Esophagus squamous epithelium (tissue), 5 donors: ENCODE measurements at places on chromosomes 12 and 14.

DNA sequence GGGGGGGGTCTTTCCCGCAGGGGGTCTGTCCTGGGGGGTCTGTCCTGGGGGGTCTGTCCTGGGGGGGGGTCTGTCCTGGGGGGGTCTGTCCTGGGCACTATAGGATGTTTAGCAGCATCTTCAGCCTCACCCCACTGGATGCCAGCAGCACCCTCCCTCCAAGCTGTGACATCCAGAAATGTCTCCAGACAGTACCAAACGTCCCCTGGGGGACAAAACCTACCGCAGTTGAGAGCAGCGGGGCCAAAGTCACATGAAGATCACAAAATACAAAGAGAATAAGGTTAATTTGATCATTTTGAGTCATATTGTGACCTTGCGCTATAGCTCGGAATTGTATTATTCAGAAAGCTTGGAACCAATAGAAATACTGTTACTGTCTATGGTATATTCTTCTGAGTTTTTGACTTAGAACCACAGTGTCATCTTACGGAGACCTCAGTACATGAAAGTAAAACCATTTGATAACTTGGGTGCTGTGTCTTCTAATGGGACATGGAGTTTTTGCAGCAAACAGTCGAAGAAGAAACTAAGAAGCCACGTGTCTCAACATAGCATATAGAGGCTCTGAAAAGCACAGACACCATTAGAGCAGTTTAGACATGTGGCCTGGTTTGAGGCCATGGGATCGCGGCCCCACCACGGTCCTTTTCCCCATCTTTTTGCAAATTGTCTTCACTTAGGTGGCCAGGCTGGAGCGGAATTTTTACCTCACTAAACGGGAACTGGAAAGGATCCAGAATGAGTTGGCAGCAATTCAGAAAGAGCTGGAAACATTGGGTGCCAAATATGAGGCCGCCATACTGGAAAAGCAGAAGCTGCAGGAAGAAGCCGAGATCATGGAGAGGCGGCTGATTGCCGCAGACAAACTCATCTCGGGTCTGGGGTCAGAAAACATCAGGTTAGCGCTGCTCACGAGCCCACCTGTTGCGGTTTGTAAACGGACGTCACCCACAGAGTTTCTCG, 59.9 kb downstream of the CCDC92 start:
- no peak for DNase-seq

DNA sequence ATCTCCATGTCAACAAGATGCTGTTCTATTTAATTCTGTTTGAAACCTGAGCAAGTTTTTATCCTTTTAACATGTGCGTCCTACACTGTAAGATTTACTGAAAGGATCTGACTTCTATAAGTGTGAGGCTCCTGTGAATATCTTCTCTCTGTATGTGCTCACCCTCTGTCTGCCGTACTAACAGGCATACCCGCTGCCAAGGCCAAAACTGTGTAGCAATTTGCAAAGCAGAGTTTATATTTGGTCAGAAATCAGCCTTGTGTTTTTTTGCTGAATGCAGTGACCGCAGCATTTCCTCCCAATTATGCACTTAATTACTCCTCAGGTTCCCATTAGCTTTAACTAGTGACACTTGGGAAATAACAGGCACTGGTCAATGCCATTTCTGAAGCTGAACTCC, 12.3 kb downstream of the CHST11 start:
- DNase-seq: no peak

GRCh38 chr14:22560662-22561365, 28.2 kb downstream of the DAD1 start:
- no peak for DNase-seq

DNA sequence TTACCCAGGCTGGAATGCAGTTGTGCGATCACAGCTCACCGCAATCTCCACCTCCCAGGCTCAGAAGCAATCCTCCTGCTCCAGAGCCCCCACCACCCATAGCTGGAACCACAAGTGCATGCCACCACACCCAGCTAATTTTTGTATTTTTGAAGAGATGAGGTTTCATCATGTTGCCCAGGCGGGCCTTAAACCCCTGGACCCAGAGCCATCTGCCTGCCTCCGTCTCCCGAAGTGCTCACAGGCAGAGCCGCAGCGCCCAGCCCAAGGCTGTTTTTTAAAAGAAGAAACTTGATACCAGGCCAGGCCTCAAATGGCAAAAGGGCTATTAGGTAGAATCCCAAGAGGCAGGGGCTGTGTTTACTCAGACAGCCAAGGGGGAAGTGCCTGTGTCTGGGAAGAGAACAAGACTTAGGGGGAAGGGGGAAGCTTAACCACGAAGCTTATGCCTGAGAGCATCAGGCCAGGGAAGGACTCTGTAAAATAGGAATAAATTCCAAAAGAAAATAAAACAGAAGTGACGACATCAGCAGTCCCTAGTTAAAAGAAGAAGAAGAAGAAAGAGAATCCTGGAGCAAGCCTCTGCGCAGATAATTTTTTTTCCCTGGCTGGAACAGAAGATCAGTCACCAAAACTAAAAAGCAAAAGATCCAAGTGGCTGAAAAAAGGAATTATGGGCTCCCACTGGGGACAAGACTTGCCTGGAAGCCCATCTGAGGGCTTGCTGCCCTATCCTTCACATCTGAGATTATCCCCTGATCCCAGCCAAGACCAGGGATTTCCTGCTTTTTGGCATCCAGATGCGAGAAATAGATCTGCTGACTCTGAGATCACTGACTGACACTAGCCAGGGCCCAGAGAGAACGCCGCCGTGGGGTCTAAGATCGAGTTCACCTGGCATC, 170.5 kb downstream of the NDUFA12 start:
- no peak for DNase-seq

DNA sequence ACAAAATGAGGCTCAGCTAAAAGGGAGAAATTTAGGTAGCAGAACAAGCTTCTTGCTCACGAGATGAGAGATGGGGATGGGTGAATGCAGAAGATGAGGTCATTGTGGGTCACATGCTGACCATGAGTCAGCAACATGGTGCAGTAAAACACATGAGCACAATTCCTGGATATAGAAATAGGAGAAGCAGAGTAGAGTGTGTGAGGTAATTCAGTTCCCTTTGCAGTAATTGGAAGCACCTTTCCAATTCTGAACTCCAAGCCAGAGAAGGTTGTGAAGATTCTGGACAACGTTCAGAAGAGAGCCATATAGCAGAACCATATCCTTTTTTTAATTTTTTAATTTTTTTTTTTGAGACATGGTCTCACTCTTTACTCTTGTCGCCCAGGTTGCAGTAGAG, 62.0 kb upstream of the LMNTD1 start:
- no peak for DNase-seq

DNA sequence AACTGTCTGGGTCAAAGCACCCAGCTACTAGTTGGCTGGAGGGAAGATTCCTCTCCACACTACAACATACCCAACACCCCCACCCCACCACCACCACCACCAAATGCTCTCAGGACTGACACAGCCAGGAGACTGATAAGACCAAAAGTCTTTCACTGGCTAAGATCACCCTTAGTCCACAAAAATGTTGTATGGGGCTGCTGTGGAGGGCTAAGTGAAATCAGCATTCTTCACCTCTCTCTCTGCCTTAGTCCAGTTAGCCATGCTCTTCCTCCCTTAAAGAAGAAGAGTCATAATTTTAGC, 106.2 kb downstream of the NUAK1 start:
- DNase-seq: no peak

DNA sequence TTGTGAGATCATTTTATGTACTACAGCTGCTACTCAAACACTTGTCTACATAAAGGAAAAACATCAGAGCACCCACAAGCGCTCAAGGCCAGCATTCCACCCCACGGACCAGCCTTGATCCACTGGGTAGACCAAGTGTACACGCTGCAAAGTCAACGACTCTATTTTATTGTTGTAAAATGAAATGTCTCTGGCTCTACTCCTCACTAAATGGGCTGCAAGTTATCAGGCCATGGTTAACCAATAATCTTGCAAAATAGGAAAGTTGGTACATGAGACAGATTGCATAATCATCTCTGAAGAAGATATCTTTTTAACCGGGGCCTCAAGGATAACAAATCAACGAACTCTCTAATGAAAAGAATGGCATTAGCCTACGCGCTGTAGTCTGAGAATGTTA, 69.9 kb upstream of the FOXN3 start:
- DNase-seq: no peak

DNA sequence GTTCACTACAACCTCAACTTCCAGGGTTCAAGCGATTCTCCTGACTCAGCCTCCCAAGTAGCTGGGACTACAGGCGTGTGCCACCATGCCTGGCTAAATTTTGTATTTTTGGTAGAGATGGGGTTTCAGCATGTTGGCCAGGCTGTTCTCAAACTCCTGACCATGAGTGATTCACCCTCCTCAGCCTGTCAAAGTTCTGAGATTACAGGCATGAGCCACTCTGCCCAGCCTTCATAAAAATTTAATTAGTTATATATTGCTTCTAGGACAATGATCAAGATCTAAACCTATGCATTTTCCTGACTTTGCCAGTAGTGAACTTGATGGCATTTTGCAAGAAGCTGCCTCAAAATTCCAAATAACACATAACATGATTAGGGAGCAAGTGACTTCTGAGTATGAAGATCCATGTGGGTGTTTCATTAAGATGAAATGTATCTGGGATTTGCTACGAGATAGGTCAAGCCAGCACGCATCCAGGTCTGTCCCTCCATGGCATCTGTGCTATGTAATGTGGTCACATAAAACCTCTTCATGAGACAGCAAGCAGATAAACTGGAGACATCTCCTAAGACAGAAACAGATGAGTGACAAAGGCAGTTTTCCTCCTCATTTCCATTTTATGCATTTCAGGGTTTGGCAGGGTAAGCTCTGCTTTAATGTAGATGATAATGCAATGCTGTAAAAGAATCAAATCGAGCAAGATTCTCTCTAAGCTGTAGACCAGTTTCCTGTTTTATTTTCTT, 319.4 kb upstream of the ATP2B1 start:
- no peak for DNase-seq

- DNase-seq: no peak
These were observed 30.7 kb downstream of the FLVCR2 start for GRCh38 chr14:75609116-75609515.

DNA sequence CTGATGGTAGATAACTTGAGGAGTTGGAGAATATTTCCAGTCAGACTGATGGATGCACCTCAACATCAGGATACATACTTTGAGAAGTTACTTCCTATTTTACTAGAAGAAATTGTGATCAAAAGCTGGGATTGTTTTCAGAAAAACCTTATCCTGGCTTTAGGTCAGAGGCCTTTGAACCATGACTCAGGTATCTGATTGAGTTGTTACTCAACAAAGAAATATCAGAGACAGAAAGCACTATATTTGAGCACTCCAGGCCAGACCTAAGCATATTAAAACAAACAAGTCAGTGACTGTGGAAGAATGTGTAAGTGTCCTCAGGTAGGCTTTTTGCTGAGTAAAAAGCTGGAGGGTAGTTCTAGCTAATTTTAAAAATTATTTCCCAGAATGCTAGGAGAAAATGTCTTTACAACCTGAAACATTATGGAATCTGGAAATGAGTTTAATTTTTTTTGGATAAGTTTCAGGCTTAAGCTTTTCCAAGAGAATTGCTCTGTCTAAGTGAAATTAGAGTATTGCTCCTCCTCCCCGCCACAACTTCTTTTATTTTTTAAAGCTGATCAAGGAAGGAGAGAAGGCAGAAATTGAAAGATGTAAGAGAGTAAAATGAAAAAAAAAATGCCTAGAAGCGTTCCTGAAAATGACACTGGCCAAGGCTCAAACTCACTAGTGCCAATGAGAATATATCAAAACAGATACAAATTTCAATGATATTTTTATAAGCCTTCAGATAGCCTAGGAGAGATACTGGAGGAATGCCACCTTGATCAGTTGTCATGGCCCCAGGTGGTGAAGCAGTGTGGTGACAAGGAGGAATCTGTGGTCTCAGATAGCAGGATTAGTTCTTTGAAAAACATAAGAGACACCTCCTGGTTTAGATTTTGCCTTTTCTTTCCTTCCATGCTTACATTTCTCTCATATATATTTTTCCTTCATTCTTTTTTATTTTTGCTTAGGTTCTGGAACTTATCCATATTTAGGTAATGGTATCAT, 790.3 kb downstream of the TMTC2 start:
- no peak for DNase-seq
